HepG2 (cell line): ENCODE measurements at places on chromosomes 7 and 10. TPM values are rescaled to one million over a fixed set of nuclear protein-coding genes. Genes with fewer than 3 reads are reported as not detected.
A peak's percentile ranks its signal among the peaks of the same experiment; 100 is the strongest.

DNA sequence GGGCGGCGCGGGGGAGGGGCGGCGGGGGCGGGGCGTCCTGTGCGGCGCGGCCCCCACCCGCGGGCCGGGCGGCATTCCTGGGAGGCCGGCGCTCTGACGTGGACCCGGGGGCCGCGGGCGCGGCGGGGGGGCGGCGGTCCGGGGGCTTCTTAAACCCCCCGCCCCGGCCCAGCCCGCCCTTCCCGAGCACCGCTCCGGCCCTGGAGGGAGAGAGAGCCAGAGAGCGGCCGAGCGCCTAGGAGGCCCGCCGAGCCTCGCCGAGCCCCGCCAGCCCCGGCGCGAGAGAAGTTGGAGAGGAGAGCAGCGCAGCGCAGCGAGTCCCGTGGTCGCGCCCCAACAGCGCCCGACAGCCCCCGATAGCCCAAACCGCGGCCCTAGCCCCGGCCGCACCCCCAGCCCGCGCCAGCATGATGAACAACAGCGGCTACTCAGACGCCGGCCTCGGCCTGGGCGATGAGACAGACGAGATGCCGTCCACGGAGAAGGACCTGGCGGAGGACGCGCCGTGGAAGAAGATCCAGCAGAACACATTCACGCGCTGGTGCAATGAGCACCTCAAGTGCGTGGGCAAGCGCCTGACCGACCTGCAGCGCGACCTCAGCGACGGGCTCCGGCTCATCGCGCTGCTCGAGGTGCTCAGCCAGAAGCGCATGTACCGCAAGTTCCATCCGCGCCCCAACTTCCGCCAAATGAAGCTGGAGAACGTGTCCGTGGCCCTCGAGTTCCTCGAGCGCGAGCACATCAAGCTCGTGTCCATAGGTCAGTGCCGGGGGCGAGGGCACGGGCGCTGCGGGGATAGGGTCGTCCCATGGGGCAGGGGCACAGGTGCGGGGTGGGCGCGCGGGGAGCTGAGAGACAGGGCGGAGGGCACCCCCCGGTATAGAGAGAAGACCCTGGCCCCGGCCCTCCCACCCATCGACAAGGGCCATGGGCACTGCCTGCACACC is at the start of gene FLNC:
Gene FLNC (plus strand): TSS at position 176 of the 947 bp plus-strand sequence. CDS start 232 bp downstream, at position 408.
- DNase-seq: no peak

- DNase-seq: peak; percentile 29
Observed at GRCh38 chr7:5396999-5397663, 26.5 kb downstream of the TNRC18 start.

GRCh38 chr10:33136271-33136670 is 178.2 kb upstream of the ITGB1 start:
- DNase-seq: no peak

- DNase-seq: no peak
Observed at GRCh38 chr10:101330631-101331225, 23.2 kb upstream of the BTRC start.

DNA sequence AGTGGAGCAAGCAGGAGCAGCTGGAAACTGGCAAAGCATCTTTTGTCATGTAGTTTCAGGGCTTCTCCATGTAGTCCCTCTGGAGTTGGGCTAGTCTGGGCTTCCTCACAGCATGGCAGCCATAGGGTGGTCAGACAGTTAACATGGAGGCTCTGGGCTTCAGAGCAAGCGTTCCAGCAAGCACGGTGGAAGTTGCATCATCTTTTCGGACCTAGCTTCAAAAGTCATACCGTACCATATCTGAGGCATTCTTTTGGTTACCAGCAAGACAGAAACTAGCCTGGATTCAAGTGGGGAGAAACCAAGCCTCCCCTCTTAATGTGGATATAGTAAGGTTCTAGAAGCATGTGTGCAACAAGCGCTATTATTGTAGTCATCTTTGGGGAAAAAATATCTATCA is 135.0 kb downstream of the HTR7 start:
- no peak for DNase-seq

GRCh38 chr10:69425511-69426298 is 9.0 kb upstream of the TACR2 start:
- DNase-seq: peak; percentile 80

GRCh38 chr7:78041423-78041822 is 242.8 kb downstream of the PHTF2 start:
- DNase-seq: no peak

- peak; percentile 21 for DNase-seq
Observed at GRCh38 chr7:122528879-122529481, 169.9 kb downstream of the RNF133 start.

GRCh38 chr10:69696073-69696731 is 66.2 kb downstream of the FAM241B start:
- DNase-seq: peak; percentile 70

DNA sequence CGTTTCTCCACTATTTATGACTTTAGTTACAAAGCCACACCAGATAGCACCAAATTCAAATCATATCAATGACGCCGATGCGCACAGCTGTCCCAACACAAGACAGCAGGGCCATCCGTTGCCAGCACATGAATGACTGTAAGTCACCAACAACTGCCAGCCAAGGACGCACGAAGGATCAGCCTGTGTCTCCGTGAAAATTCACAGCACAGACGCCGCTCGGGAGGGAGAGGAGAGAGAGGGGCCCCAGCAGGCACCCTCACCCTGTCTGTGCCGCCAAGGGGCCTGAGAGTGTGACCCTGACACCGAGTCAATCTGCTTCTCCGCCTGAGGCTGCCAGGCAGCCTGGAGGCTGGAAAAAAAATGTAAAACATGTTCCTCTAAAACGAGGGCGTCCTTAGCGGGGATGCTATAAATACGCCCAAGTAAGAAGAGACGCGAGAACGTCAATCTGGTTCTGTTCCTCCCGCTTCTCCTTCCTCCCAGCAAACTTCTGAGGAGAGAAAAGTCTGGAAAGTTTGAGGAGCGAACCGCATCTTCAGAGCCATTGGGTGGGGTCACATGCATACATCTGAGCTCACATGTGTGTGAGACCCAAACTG is 111.2 kb downstream of the PTPRN2 start:
- DNase-seq: no peak

Gene ATG9B
- total RNA-seq: not detected in 2 replicates
